ENCODE measurements at places on chromosomes 5 and 9. TPM values are rescaled to one million over a fixed set of nuclear protein-coding genes. Genes with fewer than 3 reads are reported as not detected.

DNA sequence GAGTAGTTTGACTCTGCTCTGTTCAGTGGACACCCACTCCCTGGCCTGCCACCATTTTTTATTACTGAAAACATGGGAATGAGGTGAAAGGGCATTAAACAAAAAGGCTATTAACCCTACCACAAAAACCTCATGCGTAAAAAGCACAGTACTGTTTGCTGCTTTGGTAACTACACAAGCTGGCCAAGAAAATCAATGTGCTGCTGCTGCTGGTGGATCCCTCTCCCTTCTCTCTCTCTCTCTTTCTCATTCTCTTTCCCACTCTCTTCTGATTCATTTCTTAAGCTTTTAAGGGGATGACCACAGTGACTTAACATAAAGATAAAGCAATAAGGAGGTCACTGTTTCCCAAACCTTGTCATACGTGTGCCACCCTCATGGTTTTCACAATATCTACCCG lies 183.2 kb upstream of the TBC1D2 start:
- DNase-seq = no peak

GRCh38 chr5:96023518-96023917 lies 61.9 kb upstream of the ELL2 start:
- no peak for DNase-seq

DNA sequence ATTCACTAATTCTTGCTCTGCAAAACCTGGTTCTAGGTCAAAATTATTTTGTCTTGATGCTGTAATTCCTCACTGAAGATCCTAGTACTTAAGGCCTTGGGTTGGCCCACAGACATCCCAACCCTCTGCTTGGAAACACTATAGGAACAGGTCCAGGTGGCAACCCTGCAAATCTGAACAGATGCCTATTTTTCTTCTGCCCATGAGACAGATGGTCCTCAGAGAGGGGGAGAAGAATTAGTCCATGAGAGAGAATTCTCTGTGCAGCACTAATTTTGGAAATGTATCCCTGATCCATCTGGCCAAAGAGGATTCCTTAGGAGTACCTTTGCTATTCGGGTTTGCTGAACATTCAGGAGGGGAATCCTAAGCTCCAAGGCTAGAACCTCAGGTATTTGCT lies 156.3 kb downstream of the ELAVL2 start:
- no peak for DNase-seq

The PIP5KL1 gene
- 5.2 TPM for total RNA-seq

GRCh38 chr5:118984602-118985001 lies 3.7 kb downstream of the DTWD2 start:
- no peak for DNase-seq

GRCh38 chr5:151592855-151593408 lies 1.8 kb upstream of the FAT2 start:
- DNase-seq = no peak

Data from breast epithelium (tissue), 4 donors.